ENCODE measurements at places on chromosomes 6 and 20.

GRCh38 chr20:55103188-55103587 lies 627.8 kb downstream of the DOK5 start:
- no peak for DNase-seq

DNA sequence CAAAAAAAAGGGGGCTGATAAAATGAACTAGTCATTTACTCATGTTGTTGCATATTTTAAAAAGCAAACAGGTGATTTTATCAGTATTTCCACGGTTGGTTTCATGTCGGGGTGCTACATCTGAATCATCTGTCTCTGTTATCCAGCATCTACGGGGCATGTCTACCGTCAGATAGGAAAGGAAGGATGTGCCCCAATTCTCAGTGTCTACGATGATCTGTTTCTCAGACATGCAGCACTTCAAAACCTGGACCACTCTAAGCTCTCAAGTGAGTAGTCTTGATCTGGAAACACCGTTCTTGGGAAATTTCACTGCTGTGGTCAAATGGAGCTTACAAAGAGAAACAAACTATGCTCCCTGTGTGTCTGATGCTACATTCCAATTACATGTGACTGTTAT lies 240.3 kb upstream of the TAB2 start:
- no peak for DNase-seq

- DNase-seq, result no peak
These were observed 9.4 kb upstream of the ARFGEF2 start for GRCh38 chr20:48912065-48912464.

- no peak for DNase-seq
These were observed 6.1 kb upstream of the NSFL1C start for GRCh38 chr20:1472556-1473245.

DNA sequence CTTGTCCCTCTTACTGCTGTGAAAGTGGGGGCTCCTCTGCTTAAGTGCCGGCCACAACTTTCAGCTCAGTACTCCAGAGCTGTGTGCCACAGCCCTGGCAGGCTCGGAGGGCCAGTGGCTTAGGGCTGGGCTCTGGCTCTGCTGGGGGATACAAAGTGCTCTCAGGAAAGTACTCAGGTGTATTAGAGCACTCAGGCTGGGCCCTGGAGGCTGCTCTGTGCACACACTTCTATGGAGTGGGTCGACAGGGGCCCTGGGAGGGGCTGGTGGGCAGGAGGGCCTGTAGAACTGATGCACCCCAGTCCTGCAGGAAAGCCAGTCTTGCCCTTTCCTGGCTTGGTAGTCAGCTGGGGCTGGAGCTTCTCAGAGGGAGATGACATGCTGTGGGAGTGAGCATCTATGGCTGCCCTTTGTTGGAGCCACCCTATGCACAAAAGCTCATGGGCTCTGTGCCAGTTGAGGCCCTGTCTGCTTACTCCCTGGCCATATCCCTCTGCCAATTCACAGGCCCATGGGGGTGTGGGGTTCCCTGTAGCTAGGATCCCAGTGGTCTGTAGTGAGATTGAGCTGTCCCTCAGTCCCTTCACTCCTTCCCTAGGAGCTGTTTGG lies 22.0 kb downstream of the CENPW start:
- no peak for DNase-seq

All from stimulated activated CD4-positive, alpha-beta T cell treated with anti-CD3 and anti-CD28 coated beads, TNF-alpha, amount 100 ng/mL, for 48 hours (primary cell).